ENCODE measurements at places on chromosomes 5 and 9.

- DNase-seq = peak; percentile 1
These were observed 139.9 kb downstream of the PIP5K1B start for GRCh38 chr9:68844631-68845612.

GRCh38 chr5:140311011-140311467 is 8.1 kb upstream of the PFDN1 start:
- peak; percentile 80 for DNase-seq

DNA sequence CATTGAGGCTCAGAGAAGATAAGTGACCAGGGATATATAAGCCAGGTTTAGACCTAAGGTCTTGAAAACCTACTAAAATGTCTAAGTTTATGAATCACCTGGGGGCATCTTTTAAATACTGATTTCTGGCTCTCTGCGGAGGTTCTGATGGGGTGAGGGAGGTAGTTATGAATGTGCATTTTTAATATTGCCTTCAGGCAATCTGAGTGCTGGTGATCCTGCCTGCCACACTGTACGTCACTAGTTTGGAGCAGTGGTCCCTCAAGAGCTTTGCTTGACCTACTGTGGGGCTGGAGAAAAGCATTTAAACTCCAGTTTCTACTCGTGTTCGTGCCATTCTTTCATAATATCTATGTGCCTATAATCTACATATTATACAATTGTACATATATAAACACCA is 36.1 kb downstream of the KLF4 start:
- no peak for DNase-seq

GRCh38 chr5:148483750-148484149 is 100.0 kb downstream of the FBXO38 start:
- no peak for DNase-seq

DNA sequence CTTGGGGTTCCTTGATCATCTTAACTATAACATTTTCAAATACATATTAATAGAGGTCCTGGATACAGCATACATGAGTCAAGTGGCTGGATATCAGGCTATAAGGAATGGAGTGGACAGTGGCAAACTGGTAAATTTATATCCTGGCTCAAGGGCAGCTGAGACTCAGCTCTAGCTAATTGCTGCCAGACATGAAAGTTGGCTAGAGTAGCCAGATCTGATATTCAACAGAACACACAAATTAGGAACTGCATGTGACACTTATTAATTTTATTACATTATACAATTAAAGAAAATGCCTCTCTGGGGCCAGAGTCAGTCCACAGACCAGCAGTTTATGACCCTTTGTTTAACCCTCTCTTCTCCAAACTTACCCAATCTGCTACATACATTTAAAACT is 206.5 kb downstream of the KCTD16 start:
- no peak for DNase-seq

- no peak for DNase-seq
These were observed 109.8 kb upstream of the SLC25A48 start for GRCh38 chr5:135724617-135725016.

DNA sequence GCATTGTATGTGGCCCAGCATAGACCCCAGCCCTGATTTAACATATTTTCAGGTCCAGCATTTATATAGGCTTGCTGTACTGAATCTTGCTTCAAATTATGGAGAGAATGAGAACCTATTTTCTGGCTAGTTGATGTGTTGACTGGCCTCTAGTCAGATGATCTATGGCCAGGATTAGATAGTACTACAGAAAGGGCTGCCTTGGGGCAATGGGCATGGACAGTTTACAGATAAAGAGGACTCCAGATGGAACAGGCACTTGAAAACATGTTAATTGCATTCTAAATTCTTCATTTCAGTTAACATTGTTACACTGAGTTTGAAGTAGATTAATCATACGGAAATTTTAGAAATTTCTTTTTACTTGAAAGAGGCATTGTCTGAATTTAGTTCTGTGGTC is 61.5 kb downstream of the RAB14 start:
- no peak for DNase-seq

GRCh38 chr9:136370687-136371532 is 2.6 kb downstream of the CARD9 start:
- DNase-seq = no peak

GRCh38 chr9:87770616-87771315 is 44.8 kb downstream of the CTSL start:
- no peak for DNase-seq

GRCh38 chr9:116491659-116492058 is 195.4 kb upstream of the TRIM32 start:
- DNase-seq = peak; percentile 67

GRCh38 chr9:100217536-100217935 is 118.5 kb downstream of the INVS start:
- no peak for DNase-seq

- DNase-seq = peak; percentile 79
These were observed 79.4 kb downstream of the NLN start for GRCh38 chr5:65801352-65801783.

DNA sequence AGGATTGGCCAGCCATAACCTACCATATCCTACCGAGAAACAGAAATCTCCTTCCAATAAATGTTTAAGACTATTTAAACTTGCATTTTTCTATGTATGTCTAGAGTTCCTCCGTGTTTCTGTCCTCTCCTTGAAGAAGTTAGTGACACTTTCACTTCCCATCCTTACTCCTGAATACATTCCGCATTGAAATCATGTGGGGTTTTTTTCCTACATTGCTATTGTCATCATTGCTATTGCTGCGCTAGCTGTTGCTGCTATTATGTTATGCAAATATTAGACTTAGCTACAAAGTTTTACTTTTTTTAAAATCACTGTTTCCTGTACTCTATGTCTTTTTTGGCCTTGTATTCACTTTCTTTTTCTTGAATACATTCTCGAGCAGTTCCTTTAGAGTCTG is 83.3 kb upstream of the NEK6 start:
- DNase-seq = no peak

DNA sequence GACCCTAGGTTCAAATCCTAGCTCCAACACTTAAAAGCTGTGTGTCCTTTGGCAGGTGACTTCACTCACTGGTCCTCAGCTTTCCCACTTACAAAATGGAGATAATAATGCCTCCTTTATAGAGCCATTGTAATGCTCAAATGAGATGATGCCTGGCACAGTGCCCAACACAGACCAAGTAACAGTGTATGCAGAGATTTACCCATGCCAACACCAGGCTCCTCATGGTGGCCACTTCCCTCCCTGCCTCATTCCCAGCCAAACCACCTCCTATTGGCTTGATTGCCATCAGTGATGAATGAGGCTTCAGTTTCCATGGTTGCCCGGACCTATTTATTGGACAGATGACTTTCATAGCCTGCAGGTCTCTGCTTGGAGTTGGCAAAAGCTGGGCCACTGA is 469.4 kb downstream of the CDK5RAP2 start:
- no peak for DNase-seq

DNA sequence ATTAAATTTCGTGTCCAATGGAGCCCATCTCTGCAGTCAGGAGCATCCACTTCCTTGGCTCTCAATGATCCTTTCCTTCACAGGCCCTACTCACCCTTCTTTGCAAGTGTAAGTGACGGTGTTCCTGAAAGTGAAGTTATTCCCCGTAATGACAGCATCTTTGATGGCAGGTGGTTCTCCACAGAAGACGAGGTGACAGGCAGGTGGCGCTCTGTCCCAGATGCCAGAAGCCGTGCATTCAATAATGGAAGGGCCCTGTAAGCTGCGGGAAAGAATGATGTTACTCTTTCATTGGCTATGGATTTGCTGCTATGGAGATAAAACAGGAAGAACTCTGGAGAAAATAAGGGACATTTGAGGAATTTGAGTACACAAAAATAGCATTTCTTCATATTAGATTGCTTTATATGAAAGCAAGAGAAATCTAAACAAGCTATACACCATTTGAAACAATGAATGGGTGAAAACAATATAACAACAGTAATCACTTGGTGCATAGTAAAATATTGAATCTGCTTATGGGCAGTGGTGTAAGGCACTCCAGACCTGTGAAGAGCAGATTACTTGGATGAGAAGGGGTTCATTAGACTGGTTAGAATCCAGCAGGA is 89.9 kb upstream of the TXNDC8 start:
- DNase-seq = peak; percentile 49

- DNase-seq = no peak
These were observed 21.2 kb downstream of the ADAM19 start for GRCh38 chr5:157554179-157555036.

- DNase-seq = peak; percentile 40
These were observed 2.9 kb downstream of the NSMF start for GRCh38 chr9:137456061-137456863.

GRCh38 chr9:37414503-37414943 is 8.0 kb upstream of the GRHPR start:
- DNase-seq = no peak

DNA sequence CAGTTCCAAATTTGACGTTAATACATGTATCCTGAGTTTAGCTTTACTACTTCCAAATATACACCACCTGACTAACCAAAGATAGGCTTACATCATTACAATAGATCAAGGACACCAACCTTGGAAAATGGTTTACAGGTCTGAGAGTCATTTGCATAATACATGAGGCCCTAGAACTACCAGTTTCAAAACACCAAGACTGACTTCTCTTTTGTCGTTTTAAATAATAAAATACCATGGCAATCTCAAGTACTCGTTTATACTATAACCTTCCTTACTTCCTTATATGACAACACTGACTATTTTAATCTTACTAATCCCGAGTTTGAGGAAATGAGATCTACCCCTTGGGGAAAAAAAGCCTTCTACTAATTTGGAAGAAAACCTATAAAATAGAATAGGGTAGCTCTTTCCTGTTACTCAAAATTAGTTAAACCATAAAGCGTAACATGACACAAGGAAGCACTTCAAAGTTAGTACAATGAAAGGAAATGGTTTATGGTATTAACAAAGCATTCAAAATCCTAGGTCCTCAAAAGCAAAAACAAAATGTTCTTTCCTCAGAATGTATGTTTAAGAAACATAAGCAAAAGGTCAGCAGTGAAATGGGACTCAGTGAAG is 42.1 kb downstream of the UBQLN1 start:
- no peak for DNase-seq

DNA sequence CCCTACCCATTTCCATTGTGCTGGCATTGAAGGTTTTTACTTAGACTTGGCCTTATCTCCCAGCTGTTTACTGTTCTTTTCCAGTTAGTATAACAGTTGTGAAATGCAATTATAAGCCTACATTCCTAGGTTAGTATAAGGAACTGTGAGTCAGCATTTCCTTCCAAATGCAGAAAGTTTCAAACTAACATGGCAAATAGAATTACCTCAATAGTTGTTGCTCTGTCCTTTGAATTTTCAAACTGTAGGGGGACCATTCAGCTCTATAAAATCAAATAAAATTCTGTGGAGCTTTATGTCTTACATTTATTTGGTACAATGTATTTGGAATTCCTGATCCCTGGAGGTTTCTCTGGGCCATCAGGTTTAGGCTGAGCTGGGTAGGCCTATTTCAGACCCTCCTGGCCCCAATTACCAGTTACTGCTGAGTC is 47.2 kb downstream of the ARHGEF28 start:
- peak; percentile 81 for DNase-seq

DNA sequence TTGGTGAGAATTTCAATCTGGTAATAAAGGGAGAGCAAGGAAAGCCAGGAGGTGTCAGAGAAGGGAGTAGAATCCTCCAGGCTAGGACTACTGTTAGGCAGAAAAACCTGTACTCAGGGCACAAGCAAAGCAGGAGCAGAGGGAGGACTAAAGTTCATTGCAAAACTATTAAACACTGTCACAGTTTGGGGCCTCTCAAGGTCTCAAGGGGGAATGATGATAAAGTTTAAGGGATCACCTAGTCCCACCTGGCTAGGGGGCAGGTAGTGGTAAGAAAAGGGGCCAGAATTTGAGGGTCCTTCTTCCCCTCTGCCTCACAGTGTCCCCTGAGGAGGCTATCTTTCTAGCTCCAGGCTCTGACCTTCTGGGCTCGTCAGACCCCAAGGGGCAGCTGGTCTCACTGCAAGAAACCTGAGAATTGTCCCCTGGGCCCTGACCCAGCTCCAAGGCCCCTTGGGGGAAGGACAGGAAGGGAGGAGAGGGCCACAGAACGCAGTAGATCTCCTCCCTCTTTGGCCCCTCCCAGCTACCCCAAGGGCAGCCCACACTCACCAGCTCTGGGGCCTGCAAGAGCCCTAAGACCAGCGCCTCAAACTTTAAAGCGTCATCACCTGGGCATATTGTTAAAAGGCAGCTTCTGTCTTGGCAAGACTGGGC is 974 bp downstream of the CCDC69 start:
- DNase-seq = no peak

DNA sequence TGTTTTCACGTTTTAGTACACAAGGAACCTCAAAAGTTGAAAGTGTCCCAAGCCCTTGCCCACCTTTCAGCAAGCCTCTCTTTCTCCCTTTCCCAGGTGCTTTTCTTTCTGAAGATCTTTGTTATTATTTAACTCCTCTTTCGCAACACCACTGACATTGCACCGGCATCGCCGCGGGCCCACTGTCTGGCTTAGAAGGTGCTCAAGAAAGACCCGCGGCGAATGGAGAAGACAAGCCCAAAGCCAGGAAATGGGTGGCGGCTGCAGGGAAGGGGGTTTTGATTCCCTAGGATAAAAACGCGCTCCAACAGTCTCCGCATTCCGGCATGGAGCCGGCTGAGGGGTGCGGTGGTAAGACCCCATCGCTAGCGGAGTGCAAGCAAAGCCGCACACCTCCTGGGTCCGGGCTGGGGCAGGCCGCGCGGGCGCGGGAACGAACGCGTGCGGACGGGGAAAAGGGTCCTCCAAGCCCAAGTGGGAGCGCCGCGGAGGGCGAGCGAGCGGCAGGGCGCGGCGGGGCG is 404 bp upstream of the AFAP1L1 start:
- no peak for DNase-seq

DNA sequence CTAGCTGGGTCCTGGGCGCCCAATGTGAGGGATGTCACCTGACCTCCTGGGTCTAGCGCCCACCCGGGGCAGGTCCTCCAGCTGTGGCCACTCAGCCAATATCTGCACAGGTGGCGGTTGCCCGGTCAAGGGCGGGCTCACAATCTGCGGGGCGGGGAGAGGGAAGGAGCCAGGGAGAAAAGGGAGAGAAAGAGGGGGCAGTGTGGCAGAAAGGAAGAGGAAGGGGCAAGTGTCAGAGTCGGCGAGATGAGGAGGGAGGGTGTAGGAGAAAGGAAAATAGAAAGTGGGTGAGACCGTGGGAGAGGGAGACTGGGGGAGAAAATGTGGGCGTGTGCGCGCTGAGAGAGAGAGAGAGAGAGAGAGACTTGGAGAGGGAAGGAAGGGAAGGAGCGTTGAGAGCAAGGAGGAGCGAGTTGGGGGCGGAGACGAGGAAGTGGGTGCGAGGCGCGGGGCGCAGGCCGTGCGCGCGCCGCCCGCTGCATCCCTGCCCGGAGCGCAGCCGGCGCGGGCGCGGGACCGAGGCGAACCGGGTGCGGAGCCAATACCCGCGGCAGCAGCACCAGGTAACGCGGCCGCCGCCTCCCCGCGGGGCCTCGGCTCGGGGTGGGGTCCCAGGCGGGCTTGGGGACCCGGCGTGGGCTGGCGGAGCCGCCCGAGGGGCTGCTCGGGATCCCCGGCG is at the start of gene HRH2:
HRH2 (plus strand) TSS at position 479 of the 679 bp plus-strand sequence. CDS start 25,163 bp downstream, outside the sequence.
- peak; percentile 5 for DNase-seq

GRCh38 chr9:35646153-35646532 is 4.6 kb downstream of the SIT1 start:
- no peak for DNase-seq

GRCh38 chr9:81499021-81499454 is 190.3 kb downstream of the TLE1 start:
- DNase-seq = peak; percentile 85

- no peak for DNase-seq
These were observed 83.0 kb upstream of the IFNK start for GRCh38 chr9:27440888-27441740.

GRCh38 chr5:82538339-82539034 is 260.3 kb upstream of the RPS23 start:
- DNase-seq = peak; percentile 84

GRCh38 chr9:70493029-70493428 is 78.6 kb upstream of the KLF9 start:
- DNase-seq = no peak
